ENCODE measurements at places on chromosomes 5 and 9.

DNA sequence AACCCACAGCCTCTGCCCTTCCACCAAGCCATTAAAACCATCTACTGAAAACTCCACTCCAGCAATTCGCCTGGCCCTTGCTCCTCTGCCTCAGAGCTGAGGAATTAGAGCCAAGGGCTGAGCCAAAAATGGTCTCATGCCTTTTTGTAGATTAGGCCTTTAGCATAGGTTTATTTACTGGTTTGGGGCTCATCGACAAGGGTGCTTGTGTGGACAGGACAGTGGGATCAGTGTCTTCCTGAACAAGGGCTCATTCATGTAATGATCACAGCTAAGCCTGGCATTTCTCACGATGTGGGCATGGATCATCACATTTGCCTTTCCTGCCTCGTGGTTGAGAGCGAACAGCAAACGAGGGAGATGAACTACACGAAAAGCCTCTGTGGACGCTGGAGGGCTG is 59.2 kb upstream of the PHF24 start:
- no peak for DNase-seq

- no peak for DNase-seq
Observed at GRCh38 chr9:132283863-132284262, 70.9 kb downstream of the SETX start.

DNA sequence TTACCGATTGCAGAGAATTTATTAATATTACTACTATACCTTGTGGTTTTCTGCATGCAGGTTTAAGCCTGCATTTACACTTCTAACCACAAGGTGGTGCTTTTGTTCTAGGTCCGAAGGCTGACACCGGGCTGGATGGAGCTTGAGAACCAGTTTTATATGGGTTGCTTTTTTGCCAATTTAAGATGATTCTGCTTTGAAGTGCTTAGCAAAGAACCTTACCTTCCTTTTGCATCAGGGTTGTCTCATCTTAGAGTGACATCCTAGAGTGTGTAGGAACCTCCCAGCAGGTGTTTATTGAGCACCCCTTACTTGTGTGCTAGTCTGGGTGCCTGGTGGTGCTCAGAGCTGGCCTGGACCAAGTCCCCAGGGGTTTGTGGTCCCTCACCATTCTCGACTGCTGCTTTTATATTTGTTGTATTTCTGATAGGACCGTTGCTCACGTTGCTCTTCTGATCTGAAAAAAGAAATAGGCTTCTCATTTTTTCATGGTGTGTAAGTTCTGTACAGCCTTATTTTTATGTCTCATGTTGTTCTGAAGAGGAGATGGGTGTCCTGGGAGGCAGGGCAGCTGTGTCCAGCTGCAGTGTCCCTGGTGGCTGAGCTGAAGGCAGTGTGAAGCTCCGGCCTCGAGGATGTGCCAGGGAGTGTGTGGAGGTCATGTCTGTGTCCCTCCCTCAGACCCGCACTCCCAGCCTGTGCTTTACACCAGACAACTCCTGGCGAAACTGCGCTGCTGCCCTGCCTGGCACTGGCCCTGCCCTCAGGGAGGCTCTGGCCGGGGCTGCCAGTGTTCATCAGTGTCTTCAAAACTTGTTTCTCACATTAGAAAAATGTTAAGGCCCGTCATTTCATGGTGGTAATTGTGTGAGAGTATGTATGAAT is 54.3 kb downstream of the EHMT1 start:
- peak; percentile 45 for DNase-seq

GRCh38 chr5:150619359-150620230 is 20.9 kb upstream of the SYNPO start:
- no peak for DNase-seq

GRCh38 chr9:4507306-4508130 is 17.2 kb downstream of the SLC1A1 start:
- DNase-seq, result no peak

- DNase-seq, result no peak
Observed at GRCh38 chr9:13939701-13940490, 374.0 kb downstream of the NFIB start.

DNA sequence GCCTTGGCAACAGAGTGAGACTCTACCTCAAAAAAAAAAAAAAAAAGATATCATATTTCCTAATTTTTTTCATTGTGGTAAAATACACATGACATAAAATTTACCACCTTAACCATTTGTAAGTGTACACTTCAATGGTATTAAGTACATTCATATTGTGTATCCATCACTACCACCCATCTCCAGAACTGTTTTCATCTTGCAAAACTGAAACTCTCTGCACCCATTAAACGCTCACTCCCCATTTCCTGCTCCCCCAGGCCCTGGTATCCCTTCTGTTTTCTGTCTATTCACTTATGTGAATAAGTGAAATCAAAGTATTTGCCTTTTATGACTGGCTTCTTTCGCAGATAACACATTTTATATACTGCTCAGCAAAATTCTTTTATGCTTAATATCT is 12.8 kb downstream of the LRRC8A start:
- no peak for DNase-seq

- DNase-seq, result peak; percentile 35
Observed at GRCh38 chr9:107465467-107466451, 23.8 kb downstream of the KLF4 start.

GRCh38 chr5:55592388-55593114 is 57.8 kb upstream of the PLPP1 start:
- no peak for DNase-seq

DNA sequence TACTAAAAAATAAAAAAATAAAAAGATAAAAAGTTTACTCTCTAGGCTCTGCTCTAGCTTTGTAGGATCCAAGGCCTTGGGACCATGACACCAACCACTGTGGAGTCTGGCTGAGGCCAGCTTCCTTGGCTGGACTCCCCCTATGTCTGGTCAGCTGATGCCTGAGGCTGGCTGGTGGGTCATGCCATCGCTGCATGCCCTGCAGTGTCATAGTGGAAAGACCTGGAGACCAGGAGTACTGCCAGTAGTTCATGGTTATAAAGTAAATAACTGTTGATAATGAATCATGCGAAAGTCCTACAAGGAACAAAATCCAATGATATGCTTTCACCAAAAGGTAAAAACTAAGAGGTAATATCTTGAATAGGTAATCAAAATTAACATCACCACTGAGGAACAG is 43.2 kb downstream of the GARNL3 start:
- DNase-seq, result no peak

DNA sequence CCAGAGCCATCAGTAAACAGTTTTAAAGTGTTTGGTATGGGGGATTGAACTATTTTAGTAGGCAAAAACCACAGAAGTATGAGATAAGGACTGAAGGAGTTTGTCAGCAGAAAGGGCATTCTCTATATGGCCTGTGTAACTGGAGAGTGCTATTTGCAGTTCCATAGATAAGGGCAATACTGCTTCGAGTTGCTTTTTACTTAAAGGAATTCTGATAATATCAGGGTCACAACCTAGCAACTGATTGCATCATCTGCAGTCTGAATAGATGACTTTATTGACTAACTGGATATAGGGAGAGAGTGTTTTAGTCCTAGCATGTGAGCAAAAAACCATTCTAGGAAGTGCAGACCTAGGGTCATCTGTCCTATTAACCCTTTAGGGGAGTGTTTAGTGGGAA is 645.2 kb upstream of the PTPRD start:
- DNase-seq, result no peak

DNA sequence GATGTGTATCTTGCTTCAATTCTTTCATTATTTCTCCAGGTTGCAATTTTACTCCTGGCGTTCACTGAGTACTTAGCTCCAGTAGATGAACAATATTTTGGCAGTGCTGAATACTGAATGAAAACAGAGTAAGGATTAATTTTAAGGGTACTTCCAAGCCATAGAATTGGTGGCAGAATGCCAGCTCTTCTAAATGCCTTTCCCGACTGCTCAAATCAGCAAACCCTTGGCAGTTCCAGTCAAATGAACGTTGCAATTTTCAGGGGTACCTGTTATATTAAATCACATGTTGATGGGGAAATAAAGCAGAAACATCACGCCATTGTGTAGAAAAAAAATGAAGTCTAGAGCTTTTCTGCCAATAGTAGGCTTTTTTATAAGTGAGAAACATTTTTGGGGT is 282.4 kb upstream of the RPS23 start:
- no peak for DNase-seq

DNA sequence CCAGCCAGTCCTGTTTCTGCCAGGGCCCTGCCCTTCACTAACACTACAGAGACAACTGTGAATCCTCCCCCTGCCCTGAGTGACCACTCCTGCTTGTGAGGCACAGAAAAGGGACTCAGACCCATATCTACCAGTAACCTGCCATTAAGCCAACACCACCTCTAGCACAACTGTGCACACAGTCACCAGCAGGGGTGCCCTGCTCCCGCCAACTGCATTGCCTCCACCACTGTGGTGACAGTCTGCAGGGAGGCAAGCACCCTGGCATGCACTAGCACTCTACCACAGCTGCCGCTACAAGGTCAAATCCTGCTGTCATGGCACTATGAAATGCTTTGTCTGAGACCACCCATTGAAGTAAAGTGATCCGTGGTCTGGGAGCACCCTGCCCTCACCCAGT is 1028.5 kb upstream of the CDH9 start:
- DNase-seq, result no peak

DNA sequence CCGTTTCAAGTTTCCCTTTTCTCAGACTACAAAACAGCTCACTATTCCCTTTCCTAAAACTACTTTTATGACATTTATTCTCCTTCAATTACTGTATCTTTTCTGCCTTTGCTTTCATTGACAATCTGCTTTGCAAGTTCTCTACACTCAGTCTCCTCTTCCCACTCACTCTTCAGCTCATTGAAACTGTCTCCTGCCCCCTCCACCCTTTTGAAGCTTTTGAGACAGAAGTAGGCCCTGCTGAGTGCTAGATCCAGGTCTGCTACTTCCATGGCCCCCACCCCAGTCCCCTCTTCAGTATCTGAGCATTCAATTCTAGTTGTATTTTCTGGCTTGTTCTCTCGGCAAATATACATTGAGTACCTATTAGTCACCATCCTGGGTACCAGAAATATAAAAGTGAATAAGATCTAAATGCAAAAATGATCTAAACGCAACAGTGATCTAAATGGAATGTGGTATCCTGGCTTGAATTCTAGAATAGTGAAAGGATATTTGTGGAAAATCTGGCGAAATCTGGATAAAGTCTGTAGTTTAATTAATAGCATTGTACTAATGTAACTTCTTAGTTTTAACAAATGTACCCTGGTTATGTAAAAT is 58.4 kb downstream of the OR2K2 start:
- DNase-seq, result no peak

DNA sequence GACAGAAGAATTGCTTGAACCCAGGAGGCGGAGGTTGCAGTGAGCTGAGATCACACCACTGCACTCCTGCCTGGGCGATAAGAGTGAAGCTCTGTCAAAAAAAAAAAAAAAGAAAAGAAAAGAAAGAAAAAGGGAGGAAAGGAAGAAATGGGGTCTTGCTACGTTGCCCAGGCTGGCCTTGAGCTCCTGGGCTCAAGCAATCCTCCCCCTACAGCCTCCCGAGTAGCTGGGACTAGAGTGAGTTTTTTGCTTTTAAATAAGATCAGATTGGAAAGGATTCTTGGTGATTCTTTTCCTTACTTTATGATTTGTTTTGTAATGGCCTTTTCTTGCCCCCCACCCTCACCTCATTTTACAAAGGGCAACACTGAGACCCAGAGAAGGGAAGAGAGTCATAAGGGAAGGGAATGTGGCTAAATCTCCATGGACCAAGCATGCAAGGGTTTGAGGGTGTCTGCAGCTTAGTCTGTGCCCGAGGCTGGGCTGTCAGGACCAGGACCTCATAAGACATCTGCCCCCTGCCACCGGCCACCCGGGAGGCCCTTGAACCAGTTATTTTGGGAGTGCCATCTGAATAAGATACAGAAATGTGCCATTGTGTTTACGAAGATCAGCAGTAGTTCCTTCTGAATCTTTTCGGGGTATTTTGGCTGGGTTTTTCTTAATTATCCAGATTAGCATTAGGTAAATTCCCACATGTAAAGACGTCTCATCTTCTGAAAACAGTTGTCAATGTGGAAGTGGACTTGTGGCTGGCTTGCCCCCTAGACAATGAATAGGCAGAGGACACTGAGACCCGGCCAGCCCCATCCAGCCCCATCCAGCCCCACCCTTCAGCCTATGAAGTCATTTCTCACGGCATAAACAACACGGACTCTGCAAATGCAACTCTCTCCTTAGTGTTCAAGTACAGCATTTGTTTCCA is 44.5 kb upstream of the GRHPR start:
- no peak for DNase-seq

DNA sequence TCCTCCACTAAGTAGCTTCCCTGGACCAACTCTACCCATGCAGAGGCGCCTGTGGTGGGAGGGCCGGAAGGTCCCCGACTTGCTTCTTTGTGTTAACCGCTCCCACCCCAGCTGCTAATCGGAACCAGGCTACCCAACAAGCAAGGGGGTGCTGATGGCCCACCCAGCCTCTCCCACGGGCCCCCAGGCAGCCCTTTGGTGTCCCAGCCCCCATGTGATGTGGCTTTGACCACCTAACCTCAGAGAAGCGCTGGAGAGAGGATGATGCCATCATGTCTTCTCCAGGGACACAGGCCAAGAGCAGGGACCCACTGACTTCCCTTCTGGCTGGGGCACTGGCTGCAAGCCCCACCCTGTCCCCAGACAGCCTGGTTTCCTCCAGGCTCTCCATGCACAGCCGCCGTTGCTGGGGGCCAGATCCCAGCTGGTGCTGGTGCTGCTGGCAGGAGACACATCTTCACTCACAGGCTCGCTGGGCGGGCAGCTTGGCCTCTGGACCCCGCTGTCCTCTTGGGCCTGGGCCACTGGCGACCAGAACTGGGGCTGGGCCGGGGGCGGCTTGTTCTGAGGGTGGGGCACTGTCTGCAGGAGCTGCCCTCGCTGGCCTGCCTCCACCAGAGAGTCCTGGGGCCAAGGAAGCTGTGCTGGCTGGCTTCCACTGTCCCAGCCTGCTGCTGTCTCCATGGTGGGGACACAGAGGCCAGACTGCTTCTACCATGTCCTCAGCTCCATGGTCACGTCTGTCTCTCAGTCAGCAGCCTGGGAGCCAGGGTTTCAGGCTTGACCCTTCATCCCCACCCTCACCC is 27.8 kb downstream of the LAMC3 start:
- DNase-seq, result no peak

DNA sequence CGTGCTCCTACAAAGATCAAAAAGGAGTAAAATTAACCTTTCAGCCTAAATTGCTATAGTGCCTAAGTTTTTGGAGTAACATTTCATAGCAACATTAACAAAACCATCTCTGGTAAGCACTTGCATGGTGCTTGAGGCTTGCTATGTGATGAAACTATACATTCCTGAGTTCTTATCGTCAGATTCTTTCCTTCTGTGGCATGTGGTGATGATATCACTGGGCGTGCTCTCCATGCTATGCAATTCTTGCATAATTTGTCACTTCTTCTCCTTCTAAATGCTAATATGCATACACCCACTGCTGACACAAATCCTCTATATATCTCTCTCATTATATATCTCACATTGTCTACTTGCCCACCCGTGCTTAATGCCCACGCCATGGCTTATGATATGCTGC is 2019.9 kb downstream of the MAT2B start:
- DNase-seq, result no peak

GRCh38 chr5:132493241-132493640 is 2.7 kb upstream of the IRF1 start:
- DNase-seq, result no peak

GRCh38 chr9:110835404-110835803 is 166.8 kb downstream of the MUSK start:
- no peak for DNase-seq

GRCh38 chr5:160048131-160048530 is 39.2 kb downstream of the TTC1 start:
- no peak for DNase-seq
